CD4-positive, CD25-positive, alpha-beta regulatory T cell (primary cell): ENCODE measurements at places on chromosomes 6 and 20. TPM values are rescaled to one million over a fixed set of nuclear protein-coding genes. Genes with fewer than 3 reads are reported as not detected.

The AFDN gene
- polyA plus RNA-seq = 3.1 TPM

The SLC17A3 gene
- polyA plus RNA-seq = not detected

- no peak for DNase-seq
Observed at GRCh38 chr20:62772990-62773844, 23.1 kb upstream of the MRGBP start.

The LINC00237 gene
- polyA plus RNA-seq = not detected

DNA sequence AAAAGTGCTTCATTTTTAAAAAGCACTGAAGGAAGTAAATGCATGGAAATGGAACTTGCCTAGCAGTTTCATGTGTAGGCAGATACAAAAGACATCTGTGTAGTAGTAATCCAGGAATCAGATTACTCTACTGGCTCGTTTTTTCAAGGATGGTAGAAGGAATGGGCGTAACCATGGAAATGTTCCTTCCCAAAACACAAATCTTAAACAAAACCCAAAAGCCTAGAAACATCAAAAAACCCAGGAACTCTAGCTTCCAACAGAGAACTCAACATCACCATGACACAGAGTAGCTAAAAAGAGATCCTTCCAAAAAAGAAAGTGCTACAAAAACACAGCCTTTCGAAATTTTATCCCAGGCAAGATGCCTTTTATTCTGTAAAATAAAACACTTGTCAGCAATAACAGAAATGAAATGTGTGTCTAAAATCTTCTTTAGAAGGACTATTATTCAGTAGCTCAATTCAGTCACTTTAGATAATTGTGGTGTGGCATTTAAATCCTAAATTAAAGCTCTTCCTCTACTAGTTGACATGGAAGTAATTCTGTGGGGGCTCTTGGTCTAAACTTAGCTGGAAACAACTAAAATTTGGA, 81.7 kb downstream of the FAM217A start:
- DNase-seq = no peak

The COL11A2 gene
- not detected for polyA plus RNA-seq

- DNase-seq = no peak
Observed at GRCh38 chr6:167811442-167812087, 15.1 kb upstream of the AFDN start.

DNA sequence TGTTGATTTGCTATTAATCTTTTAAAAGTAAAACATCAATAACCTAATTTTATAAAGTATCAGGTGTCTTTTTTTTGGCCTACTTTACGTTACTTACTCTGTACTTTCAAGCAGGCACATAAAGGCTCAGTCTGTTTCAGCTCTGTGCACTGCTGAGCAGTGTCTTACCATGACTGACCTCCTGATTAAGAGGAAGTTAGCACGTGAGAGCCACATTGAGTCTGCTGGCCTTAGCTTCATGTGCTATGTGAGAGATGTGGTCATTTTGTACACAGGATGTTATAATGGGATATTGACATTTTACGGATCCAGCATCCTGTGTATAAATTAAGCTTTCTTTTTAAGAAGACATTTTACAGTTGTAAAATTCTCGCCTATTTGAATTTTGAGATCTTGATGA, 31.9 kb downstream of the ARID1B start:
- no peak for DNase-seq

GRCh38 chr6:97222903-97223302, 60.1 kb downstream of the MMS22L start:
- DNase-seq = no peak

- DNase-seq = peak; percentile 43
Observed at GRCh38 chr6:167094820-167095637, 27.9 kb upstream of the CCR6 start.

- DNase-seq = no peak
Observed at GRCh38 chr20:52483382-52483781, 291.8 kb upstream of the ZFP64 start.

The SLC52A3 gene
- not detected for polyA plus RNA-seq

GRCh38 chr6:104860221-104860620, 502 bp upstream of the HACE1 start:
- DNase-seq = no peak

- no peak for DNase-seq
Observed at GRCh38 chr20:6654513-6655252, 112.8 kb upstream of the BMP2 start.

DNA sequence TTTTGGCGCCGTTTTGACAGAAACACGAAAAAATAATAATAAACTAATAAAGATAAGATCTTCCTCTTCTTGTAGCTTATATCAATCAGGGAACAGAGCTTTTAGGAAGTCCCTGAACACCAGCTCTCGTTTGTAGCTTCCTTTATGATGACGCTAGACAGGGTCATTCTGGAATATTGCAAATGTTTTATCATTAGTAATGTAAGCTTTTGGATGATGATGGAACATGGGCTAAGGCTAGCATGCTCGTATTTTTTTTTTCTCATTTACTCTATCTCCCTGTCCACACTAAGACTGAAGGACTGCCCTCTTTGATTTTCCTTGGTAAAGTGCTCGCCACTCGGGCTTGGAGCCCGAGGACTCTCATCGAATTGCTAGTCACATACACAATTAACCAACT, 22.1 kb upstream of the POM121L2 start:
- no peak for DNase-seq

The CDH26 gene
- 0.31 TPM for polyA plus RNA-seq

The ID4 gene
- not detected for polyA plus RNA-seq

DNA sequence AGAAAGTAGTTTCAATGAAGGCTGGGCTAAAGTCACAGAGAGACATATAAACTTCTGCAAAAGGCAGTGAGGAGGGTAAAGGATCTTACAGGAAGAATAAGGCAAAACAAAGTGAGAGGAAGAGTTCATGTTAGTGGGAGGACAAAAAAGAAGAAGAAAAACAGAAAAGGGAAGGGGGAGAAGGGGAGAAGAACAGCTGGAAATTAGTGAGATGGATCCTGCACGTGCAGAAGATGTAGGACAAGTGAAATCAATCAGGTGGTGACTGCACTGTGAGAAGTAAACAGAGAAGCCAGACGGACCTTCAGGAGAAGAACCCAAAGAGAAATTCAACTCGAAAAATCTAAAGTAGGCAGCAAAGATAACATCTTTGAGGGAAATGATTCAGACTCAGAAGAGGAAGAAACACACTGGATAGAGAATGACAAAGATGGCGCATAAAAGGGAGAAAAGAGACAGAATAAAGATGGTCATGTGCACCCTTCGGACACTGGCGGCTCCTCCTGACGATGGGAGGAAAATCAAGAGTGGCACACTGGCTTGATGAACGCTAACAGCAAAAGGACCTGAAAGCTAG, 105.9 kb downstream of the MYB start:
- DNase-seq = no peak

DNA sequence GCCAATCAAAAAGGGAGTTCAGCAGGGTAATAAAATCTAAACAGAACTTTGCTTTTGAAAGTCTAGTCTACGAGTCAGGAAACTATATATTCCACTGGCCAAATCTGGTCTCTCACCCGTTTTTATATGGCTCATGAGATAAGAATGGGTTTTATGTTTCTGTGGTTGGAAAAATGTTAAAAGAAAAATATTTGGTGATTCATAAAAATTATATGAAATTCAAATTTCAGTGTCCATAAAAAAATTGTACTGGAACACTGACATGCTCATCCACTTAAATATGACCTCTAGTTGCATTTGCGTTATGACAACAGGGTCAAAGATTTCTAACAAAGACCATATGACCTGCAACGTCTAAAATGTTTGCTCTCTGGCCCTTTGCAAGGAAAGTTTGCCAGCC, 22.3 kb upstream of the LAMP5 start:
- no peak for DNase-seq

GRCh38 chr20:667351-668034, 8.1 kb downstream of the SCRT2 start:
- DNase-seq = peak; percentile 21

DNA sequence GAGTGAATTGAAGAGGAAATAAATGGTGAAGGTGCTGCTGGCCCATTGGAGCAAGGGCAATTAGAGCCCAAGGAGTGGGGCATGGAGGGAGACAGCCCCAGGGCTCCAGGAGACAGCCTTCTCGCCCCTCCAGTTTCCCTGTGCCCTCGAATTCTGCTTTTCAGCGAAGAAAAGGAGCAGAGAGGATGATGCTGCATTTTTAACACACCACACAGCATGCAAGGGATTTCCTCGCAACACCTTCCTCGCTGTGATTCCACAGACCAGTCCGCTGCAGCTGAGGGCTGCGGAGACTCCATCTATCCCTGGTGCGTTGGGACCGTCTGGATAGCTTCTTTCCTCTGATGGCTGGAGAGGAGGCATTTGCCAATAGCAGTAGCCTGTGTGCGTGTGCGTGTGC, 41.7 kb downstream of the PTCHD4 start:
- DNase-seq = no peak
